ENCODE measurements at places on chromosomes 11 and 22. TPM values are rescaled to one million over a fixed set of nuclear protein-coding genes. Genes with fewer than 3 reads are reported as not detected.

DBX1 gene
- total RNA-seq = not detected

ALDH3B2 gene
- total RNA-seq = not detected

GPR152 gene
- not detected for total RNA-seq

CPT1B gene
- 0.36 TPM for total RNA-seq

DNA sequence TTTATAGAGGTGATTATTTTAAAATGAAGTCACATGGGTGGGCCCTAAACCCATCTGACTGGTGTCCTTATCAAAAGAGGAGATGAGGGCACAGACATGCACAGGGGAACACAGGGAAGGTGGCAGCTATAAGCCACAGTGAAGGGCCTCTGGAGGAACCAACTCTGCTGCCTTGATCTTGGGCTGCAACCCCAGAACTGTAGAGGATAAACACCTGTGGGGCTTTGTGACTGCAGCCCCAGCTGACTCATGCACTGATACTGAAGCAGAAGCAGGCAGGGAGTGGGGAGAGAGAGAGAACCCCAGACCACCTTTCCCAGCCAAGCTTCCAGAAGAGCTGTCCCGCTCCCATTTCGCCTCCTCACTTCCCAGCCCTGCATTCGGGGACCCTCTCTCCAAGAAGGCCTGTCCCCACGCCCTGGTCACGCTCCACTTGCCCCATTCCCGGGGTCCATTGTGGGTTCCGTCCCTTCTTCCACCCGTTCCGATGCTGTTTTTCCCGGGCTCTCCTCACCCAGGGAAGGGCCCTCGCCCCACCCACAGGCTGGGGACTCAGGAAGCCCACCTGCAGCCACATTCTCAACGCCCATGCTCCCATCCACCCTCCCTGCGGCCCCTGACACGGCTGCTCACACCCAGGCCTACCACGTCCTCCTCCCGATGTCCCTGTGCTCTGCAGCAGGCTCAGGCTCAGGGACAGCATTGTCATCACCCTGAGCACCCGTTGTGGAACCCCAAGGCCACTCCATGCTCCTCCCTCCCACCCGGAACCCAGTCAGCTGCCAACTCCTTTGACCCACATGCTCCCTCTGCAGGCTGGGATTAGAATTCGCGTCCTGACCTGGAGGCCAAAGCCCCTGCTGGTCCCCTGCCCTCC lies 90.8 kb upstream of the SHANK2 start:
- DNase-seq = peak; percentile 15

- no peak for DNase-seq
Observed at GRCh38 chr22:35435201-35435740, 35.3 kb downstream of the MCM5 start.

DNA sequence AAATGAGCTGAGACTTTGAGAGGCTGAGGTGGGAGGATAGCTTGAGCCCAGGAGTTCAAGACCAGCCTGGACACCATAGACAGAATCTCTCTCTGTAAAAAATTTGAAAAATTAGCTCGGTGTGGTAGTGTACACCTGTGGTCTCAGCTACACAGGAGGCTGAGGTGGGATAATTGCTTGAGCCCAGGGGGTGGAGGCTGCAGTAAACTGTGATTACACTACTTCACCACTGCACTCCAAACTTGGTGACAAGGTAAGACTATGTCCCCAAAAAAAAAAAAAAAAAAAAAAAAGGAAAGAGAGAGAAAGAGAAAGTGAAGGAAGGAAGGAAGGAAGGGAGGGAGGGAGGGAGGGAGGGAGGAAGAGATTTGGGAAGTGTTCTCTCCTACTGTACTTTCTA lies 25.3 kb downstream of the RRP8 start:
- no peak for DNase-seq

GRCh38 chr11:9669954-9670353 lies 6.1 kb downstream of the SWAP70 start:
- no peak for DNase-seq

DNA sequence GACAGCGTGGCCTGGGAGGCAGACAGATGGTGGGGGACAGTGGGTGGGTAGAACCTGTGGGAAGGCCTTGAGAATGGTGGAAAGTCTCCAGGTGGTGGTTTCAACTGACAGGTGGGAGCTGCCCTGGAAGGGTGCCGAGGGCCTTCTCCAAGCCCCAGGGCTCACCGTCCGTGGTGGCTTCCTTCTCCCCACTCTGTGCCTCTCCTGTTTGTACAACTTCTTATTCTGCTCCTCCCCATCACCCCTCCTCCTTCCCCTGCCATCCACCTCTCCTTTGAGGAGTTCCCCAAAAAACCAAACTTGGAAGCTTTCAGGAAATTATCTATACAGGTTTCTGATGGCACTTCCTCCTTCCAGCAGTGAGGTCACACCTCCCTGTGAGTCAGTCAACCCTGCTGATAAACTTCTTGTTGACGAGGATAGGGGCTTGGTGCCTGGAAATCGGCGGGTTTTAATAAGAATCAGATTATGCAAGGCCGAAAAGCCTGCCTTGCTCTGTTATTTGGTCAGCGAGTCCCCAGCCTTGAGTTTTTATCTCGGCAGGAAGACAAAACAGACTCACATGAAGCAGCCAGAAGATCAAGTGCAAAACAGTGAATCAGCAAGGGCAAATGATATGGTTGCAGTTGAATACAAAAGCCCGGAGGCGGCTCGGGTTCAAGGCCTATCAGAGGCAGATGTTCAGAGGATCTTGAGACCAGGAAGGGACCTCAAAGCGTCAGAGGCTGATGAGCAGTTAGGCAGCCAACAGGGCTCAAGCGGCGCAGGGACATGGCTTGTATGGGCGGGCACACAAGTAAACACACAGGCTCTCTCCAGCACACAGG lies 9.5 kb upstream of the ST3GAL4 start:
- DNase-seq = peak; percentile 75

- no peak for DNase-seq
Observed at GRCh38 chr22:49770547-49771265, 57.0 kb downstream of the BRD1 start.

- DNase-seq = peak; percentile 58
Observed at GRCh38 chr11:95891423-95892170, 32.3 kb downstream of the MTMR2 start.

- DNase-seq = no peak
Observed at GRCh38 chr22:40026641-40027040, 31.9 kb downstream of the FAM83F start.

- peak; percentile 42 for DNase-seq
Observed at GRCh38 chr11:110128161-110128560, 35.0 kb downstream of the ZC3H12C start.

- DNase-seq = no peak
Observed at GRCh38 chr11:63551091-63551888, 11.9 kb downstream of the PLAAT2 start.

Measured in IMR-90 (cell line).